ENCODE measurements at places on chromosomes 3 and 15. TPM values are rescaled to one million over a fixed set of nuclear protein-coding genes. Genes with fewer than 3 reads are reported as not detected.

GPR62 gene
- polyA plus RNA-seq: 0.36 TPM

SHC4 gene
- polyA plus RNA-seq: 1.8 TPM

ACTRT3 gene
- 4.1 TPM for polyA plus RNA-seq

MUC4 gene
- polyA plus RNA-seq: 0.87 TPM

ACOX2 gene
- polyA plus RNA-seq: 38.7 TPM

SLC24A5 gene
- 0.52 TPM for polyA plus RNA-seq

RHOV gene
- polyA plus RNA-seq: 1.4 TPM

THPO gene
- polyA plus RNA-seq: 3.1 TPM

PLA2G4D gene
- polyA plus RNA-seq: 0.04 TPM

KIF7 gene
- 9.6 TPM for polyA plus RNA-seq

PCLAF gene
- polyA plus RNA-seq: 47.5 TPM

KLHDC8B gene
- polyA plus RNA-seq: 41.5 TPM

BOC gene
- 24.0 TPM for polyA plus RNA-seq

CLDN1 gene
- 80.9 TPM for polyA plus RNA-seq

STRIT1 gene
- polyA plus RNA-seq: 1.9 TPM

GPR171 gene
- not detected for polyA plus RNA-seq

OR5K2 gene
- 0.16 TPM for polyA plus RNA-seq

KLF15 gene
- 10.0 TPM for polyA plus RNA-seq

TRIM42 gene
- polyA plus RNA-seq: not detected

FANCD2OS gene
- polyA plus RNA-seq: not detected

CELF6 gene
- polyA plus RNA-seq: 3.0 TPM

CYP1A2 gene
- 0.10 TPM for polyA plus RNA-seq

APH1B gene
- 18.5 TPM for polyA plus RNA-seq
